ENCODE measurements at places on chromosomes 3 and 15.

GRCh38 chr3:119625451-119626153 lies 27.9 kb downstream of the PLA1A start:
- no peak for DNase-seq

GRCh38 chr3:119310071-119310470 lies 15.9 kb downstream of the ARHGAP31 start:
- DNase-seq = no peak

GRCh38 chr3:31493149-31493548 lies 39.6 kb upstream of the STT3B start:
- DNase-seq = no peak

- no peak for DNase-seq
Observed at GRCh38 chr3:187255314-187255713, 36.2 kb downstream of the MASP1 start.

DNA sequence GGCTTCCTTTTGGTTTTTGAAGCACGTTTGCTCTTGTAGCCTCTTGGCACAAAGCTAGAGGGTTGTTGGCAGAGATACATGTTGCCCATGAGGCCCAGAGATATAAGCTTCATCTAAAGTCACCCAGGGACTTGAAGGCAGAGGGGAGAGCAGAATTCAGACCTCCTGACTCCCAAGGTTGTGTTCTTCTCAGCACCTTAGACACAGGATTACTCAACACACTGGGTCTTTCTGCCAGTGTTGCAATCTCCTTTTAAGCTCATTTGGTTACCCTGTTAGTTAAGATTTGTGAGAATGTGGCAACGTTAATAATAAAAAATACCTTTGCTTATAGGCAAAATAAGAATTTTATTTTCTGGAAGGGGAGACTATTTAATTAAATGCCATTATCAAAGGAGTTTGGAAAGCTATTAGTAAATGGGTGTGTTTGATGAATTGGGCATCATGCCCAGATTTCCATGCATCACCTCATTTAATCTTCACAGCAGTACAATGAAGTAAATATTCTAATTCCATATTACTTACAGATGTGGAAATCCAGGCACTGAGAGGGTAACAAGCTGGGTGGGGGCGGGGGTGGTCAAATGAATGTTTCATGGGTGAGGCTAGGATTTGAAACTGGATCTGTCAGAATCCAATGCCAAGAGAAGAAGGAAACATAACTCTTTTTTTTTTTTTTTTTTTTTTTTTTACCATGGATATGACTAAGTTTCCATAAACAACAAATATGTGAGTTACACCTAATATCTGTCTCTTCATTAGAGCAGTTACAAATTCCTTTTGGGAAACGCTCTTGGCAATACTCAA lies 183.3 kb downstream of the NR1D2 start:
- no peak for DNase-seq

Data from T-cell (primary cell).